ENCODE measurements at places on chromosomes 3 and 15. TPM values are rescaled to one million over a fixed set of nuclear protein-coding genes. Genes with fewer than 3 reads are reported as not detected.
A peak's percentile ranks its signal among the peaks of the same experiment; 100 is the strongest.

NEK10 gene
- total RNA-seq: 6.9 TPM

SEMA3G gene
- total RNA-seq: 12.1 TPM

DNA sequence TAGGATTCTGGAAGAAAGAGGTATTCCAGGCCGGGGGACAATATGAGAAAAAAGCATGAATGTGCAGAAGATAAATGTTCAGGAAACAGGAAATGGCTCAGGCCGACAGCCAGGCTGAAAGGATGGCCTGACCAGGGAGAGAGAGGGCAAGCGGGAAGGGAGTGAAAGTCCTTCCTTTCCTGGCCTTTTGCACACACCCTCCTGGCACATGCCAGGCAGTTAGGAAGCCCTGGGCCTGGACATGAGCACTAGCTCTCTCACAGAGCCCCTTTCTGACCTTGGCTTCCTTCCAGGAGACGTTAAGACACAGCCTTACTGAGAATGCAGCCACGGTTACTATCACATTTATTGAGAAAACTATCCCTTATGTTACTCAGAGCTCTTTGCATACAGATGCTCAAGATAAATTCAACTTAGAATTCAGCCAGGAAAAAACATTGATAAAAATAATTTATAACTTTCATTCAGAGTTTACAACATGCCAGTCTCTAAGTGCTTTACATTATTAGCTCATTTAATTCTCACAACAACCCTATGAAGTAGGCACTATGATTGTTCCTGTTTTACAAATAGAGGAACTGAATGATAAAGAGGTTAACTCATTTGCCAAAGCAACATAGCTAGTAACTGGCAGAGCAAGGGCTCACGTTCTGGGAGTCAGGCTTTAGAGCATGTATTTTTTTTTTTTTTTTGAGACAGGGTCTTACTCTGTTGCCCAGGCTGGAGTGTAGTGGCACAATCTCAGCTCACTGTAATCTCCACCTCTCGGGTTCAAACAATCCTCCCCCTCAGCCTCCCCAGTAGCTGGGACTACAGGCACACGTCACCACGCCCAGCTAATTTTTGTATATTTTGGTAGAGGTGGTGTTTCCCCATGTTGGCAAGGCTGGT is 39.4 kb upstream of the SMAD3 start:
- H3K27me3 ChIP-seq: no peaks in the 10 kb centered on the region
- H3K36me3 ChIP-seq: no peaks in the 10 kb centered on the region
- peak overlapping the region; percentile 70 for H3K27ac ChIP-seq
- peaks cover 29% of the 10 kb centered on the region for H3K4me1 ChIP-seq

DNA sequence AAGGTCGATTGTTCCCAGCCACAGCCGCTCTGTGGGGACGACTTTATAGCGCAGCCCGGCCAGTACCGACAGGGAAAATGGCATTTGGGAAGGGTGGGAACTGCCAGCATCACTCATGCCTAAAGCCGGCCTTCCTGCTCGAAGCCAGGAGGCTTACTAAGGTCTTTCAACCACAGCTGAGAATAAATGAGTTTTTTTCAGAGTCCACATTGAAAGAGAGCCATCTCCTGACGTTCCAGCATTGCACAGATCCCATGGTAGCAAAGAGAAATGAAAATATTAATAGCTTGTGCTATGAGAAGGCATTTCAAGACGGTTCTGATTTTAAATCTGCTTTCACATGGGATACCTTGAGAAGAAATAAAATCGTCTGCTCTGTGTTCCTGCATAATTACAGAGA is 230.2 kb upstream of the IGF1R start:
- H3K4me3 ChIP-seq: no peak overlapping the region
- DNase-seq: no peak
- no peaks in the 10 kb centered on the region for H3K36me3 ChIP-seq

DNA sequence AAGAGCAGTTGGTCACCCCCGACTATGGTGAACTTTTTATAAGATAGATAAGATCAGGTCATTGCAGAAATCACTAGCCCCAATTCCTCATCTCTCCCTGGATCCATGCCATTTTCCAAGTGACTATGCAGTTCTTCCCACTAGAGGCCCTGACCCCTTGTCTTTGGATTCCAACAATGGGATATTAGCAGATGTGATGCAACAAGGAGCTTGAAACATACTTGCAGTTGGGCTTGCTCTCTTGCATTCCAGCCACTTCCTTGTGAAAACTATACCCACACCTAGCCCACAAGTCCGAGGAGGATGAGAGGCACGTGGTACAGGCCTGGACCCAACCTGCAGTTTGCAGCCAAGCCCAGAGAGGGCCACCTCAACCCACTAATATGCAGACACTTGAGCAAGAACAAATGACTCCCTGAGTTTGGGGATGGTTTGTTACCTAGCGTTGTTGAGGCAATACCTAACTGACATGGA is 60.6 kb downstream of the SUCLG2 start:
- H3K4me3 ChIP-seq: no peak overlapping the region
- no peak for DNase-seq
- H3K4me1 ChIP-seq: peaks cover 6% of the 10 kb centered on the region
- H3K27me3 ChIP-seq: no peaks in the 10 kb centered on the region
- H3K36me3 ChIP-seq: no peaks in the 10 kb centered on the region

DNA sequence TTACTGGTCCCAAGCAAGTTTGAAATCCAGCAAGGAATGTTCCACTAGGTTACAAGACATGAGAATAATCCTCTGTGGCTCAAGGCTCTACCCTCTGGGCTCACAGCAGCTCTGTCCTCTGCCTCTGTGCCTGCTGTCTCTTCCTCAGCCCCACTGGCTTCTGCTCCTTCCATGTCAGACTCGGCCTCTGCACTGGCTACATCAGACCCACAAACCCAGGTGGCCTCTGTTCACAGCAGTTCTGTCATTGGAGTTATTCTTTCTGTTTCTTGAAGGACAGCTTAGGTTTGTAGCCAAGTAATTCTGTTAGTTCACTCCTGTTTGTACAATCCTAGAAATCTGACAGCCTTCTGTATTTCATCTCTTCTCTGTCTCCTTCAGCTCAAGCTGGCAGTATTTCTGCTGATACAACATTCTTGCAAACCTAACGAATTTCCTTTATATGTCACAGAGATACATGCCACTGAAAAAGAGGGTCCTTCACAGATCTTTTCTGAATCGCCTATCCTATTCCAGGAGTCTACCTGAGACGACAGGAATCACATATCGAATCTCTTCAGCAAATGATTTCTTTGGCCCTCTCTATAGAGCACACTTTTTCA is 227.8 kb upstream of the PLSCR5 start:
- DNase-seq: no peak
- H3K36me3 ChIP-seq: no peaks in the 10 kb centered on the region
- no peak overlapping the region for H3K27ac ChIP-seq
- H3K27me3 ChIP-seq: no peaks in the 10 kb centered on the region
- H3K4me3 ChIP-seq: no peak overlapping the region
- H3K4me1 ChIP-seq: no peaks in the 10 kb centered on the region

DNA sequence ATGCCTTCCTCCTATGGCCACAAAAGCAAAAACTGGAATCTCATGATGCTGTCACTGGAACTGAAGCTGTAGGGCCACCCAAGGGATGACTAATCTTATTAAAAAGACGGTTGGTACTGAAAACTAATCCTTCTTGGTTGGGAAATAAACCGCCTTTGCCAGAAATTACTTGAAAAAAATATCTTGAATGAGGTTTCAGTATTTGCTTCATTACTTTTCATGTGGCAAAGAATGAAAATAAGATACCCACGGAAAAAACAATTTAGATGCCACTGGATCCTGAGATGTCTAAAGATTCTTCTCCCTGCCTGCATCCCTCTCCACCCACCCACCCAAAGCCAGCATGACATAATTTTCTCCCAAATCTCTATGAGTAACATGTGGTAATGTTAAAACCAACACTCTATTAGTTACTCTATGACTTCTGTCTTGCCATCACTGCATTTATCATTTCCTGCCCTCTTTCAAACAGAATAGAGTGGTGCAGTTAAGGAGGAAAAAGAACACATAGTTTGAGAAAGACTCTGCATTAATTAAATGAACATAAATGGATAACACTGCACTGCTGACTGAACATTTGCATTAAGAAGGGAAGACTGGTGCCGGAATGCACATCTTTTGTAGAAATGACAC is 111.8 kb upstream of the DPH6 start:
- no peak overlapping the region for H3K4me3 ChIP-seq
- no peak for DNase-seq
- H3K27ac ChIP-seq: no peak overlapping the region
- no peaks in the 10 kb centered on the region for H3K4me1 ChIP-seq

DNA sequence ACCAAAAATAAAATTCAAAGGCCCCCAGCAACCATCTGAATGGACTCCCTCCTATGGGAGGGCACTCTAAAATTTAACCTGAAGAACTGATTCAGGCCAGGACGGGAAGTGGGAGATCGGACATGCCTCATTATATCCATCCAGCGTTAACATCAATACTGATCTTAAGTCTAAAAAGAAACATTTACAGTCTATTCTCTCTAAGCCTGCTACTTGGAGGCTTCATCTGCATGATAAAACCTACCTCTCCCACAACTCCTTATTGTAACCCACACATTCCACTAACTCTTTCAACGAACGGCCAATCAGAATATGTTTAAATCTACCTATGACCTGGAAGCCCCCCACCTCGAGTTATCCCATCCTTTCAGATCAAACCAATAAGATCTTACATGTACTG is 68.4 kb downstream of the HERC1 start:
- no peaks in the 10 kb centered on the region for H3K36me3 ChIP-seq
- H3K4me1 ChIP-seq: peaks cover 39% of the 10 kb centered on the region
- H3K4me3 ChIP-seq: no peak overlapping the region
- H3K27ac ChIP-seq: peak overlapping the region; percentile 33
- no peak for DNase-seq

DNA sequence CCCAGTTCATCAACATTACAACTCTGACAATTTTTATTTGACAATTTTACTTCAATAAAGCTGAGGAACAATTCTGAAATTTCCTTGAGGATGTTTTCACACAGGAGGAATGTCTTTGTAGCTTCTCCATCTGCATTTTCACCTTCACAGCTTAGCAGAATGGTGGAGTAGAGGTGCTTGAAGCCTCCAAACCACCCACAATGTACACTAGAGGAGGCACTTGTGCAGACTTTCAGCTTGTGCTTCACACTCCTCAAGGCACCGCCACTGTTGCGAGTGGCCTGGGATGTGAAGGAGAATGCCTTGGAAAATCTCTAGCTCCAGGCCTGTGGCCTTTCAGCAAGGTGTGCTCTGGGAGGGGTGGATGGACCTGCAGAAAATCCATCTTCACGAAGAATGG is 181.9 kb downstream of the EPHB1 start:
- no peaks in the 10 kb centered on the region for H3K4me1 ChIP-seq
- DNase-seq: no peak
- no peak overlapping the region for H3K4me3 ChIP-seq
- H3K27ac ChIP-seq: no peak overlapping the region

GRCh38 chr3:9201266-9201665 is 48.2 kb downstream of the SRGAP3 start:
- H3K27me3 ChIP-seq: no peaks in the 10 kb centered on the region
- no peaks in the 10 kb centered on the region for H3K36me3 ChIP-seq
- no peak for DNase-seq
- no peaks in the 10 kb centered on the region for H3K4me1 ChIP-seq
- H3K4me3 ChIP-seq: no peak overlapping the region

GRCh38 chr3:66154444-66154861 is 66.3 kb upstream of the SLC25A26 start:
- peak overlapping the region; percentile 56 for H3K4me3 ChIP-seq
- H3K27ac ChIP-seq: no peak overlapping the region
- peaks cover 15% of the 10 kb centered on the region for H3K4me1 ChIP-seq
